Left kidney (tissue), 8 donors: ENCODE measurements at places on chromosomes 2 and 18. TPM values are rescaled to one million over a fixed set of nuclear protein-coding genes. Genes with fewer than 3 reads are reported as not detected.

DNA sequence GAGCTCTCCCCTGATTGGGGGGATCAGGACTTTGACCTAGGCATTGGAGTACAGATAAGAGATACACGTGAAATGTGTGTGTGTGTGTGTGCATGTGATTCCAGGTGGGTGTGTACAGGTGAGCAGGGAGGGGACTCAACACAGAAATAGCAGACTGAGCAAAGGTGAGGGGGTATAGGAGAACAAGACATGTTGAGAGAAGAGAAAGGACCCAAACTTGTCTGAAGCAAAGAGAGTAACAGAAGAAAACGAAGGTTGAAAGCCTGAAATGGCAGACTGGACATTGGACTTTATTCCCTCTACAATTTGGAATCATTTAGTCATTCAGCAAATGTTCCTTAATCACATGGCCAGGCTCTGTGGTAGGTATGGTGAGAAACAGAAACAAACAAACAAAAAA, 23.3 kb downstream of the MRO start:
- DNase-seq: no peak

GRCh38 chr2:227877421-227878310, 6.2 kb downstream of the DAW1 start:
- no peak for DNase-seq

GRCh38 chr2:120219766-120220165, 3.4 kb downstream of the TMEM185B start:
- DNase-seq: no peak

The CD8A gene
- polyA plus RNA-seq: 0.25 TPM

DNA sequence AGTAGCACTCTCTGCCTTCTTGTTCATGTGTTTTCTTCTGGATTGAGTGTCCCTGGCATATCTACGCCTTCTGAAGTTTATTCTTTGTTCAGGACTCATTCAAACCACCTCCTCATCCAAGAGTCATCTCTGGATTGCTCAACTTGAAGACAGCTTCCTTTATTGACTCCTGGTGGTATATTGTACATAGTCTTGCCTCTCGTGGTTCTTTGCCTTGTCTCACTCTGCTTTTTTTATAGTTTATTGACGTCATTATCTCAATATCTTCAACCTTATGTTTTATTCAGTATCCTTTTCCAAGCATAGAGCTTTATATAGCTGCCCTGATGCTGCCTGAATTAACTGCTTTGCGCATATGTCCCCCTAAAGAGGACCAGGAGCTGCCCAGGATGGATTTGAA, 161.7 kb downstream of the INSIG2 start:
- no peak for DNase-seq

DNA sequence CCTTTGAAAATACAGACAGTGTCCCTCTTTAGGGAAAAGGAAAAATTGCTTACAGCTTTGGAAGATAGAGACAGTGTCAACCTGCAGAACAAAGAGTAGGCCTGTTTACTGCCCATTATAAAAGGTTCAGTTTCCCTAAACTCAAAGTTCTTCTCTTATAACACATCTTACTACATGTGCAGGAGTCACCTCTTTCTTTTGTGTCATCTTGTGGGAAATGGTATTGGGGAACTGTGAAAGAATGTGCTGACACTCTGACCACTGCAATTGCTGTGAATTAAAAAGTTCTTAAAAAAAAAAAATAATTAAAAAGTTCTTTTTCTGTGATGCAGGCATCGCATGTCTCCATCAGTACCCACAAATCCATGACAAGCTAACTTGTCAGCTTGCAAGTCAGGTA, 2.9 kb upstream of the ITGB6 start:
- no peak for DNase-seq

- DNase-seq: peak; percentile 62
Observed at GRCh38 chr18:51668101-51668500, 470.6 kb upstream of the MEX3C start.

DNA sequence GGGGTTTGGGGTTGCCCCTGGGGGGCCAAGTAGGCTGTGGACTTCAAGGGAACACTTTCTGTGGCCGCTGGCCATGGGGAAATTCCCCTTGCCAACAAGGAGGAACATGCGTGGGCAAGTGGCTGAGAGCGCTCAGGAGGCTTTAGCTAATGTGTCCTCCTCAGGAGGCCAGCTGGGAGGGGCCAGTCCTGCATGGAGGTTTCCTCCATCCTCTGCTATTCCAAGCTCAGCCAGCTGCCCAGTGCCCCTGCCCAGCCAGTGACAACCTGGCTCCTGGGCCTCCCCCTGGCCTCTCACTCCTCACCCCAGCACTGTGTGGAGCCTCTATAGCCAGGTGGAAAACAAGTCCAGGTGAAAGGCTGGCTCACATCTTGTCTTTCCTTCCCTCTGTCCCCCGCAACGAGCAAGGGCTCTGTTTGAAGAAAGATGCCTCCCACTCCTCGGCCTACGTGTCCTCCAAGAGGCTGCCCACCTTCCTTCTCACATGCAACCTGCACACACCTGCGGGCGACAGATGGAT, 64.4 kb upstream of the DAPL1 start:
- no peak for DNase-seq

The TEX44 gene
- polyA plus RNA-seq: not detected

GRCh38 chr18:63067939-63068338, 251.6 kb downstream of the BCL2 start:
- DNase-seq: no peak

- DNase-seq: no peak
Observed at GRCh38 chr18:37514953-37515352, 50.6 kb downstream of the CELF4 start.

The GPR55 gene
- polyA plus RNA-seq: 0.17 TPM

GRCh38 chr2:106143495-106144215, 50.4 kb downstream of the UXS1 start:
- no peak for DNase-seq

The CLEC4F gene
- 0.12 TPM for polyA plus RNA-seq

GRCh38 chr2:172701250-172701649, 34.4 kb upstream of the RAPGEF4 start:
- no peak for DNase-seq

The HOXD9 gene
- polyA plus RNA-seq: 84.0 TPM

DNA sequence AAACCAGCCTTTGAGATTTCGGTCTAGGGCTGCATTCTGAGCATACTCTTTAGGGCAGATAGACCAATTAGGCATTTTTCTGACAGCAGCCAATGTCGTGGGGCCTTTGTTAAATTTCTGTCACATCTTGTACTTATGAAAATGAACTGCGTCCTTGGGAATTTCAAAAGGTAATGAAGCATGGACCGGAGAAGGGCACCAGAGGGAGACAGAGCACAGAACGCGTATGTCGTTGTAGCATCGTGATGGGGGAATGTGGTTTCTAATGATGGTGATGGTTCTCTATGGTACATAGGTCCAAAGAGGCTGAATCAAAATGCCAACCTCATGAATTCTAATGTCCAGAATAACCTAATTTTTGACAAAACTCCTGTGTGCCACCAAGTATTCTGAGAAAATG, 483.9 kb upstream of the CRIM1 start:
- DNase-seq: no peak

DNA sequence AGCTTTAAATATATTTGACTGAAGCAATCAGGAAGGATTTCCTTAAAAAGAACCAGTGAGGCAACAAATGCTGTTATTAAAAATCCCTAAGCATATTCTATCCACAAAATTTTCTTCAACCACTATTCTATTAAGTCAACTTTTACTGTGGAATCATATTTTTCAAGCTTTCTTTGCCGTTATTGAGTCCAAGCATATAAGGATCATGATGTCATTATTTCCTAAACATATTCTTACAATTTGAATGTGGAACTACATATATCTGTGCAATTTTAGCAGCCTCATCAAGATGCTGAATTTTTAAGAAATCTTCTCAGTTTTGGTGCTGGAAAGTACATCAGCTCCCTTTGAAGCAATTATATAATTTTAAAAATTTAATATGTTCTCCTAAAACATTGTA, 5.6 kb downstream of the IFIH1 start:
- no peak for DNase-seq

DNA sequence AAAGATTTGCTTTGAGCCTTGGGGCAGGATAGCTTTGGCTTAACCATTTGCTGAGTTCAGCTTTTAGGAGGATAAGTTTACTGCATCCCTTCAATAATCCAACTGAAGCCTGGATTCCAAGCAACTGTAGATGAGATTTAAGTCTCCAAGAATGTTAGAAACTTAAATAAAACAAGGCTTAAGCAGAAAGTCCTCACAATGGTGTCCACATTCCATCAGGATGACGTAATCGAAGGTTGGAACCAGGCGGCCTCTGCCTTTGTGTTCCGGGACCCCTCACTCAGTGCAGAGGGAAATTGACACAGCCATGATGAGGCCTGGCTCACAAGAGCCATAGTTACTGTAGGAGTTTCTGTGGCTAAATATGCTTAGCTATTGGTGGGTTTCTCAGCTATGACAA, 260.4 kb downstream of the LPIN1 start:
- peak; percentile 59 for DNase-seq

DNA sequence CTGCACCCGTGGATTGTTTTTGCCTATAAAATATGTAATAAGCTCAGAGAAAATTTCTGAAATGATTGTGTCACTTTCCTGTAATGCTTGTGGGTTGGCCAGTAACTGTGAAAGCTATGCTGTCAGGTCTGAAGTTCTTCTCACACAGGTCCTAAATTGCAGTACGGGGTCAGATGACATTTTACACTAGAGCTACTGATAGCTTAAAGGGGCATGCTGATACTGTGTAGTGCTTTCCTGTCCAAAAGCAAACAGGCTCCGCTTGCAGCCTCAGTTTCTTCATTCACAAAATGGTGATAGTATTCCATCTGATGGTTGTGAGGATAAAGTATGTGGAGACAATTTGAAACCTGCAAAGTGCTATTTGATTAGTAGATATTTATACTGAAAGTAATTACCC, 7.6 kb upstream of the FARSB start:
- DNase-seq: no peak
